ENCODE measurements at places on chromosomes 6 and 20.
A peak's percentile ranks its signal among the peaks of the same experiment; 100 is the strongest.

GRCh38 chr6:157861814-157862213 lies 38.8 kb downstream of the SNX9 start:
- no peak for DNase-seq

DNA sequence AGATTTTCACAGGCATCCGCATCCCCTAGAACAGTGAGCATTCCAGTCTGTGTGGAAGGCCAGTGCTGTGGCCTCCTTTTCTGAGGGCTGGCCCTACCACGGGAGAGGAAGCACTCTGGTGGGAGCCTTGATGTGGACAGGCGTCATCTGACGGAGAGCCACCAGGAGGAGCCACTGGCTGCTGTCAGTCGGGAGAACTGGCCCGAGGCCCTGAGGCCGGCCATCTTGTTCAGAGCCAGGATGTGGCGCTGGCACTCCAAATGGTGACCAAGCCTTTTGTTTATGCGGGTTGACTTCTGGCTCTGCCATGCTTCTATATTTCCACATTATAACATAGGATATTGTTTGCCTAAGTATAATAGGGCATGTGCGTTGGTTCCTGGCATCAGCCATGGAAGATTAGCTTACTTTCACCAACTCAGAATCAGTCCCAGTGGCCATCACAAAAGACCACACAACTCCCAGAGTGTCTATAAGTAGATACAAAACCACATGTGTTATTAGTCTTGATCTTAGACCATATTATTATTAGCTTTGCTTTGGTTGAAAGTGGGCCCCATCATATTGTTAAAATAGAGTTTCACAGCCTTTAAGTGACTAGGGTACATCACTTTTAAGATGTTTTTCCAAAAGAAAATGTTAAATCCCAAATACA lies 273.9 kb upstream of the TAB2 start:
- no peak for DNase-seq

DNA sequence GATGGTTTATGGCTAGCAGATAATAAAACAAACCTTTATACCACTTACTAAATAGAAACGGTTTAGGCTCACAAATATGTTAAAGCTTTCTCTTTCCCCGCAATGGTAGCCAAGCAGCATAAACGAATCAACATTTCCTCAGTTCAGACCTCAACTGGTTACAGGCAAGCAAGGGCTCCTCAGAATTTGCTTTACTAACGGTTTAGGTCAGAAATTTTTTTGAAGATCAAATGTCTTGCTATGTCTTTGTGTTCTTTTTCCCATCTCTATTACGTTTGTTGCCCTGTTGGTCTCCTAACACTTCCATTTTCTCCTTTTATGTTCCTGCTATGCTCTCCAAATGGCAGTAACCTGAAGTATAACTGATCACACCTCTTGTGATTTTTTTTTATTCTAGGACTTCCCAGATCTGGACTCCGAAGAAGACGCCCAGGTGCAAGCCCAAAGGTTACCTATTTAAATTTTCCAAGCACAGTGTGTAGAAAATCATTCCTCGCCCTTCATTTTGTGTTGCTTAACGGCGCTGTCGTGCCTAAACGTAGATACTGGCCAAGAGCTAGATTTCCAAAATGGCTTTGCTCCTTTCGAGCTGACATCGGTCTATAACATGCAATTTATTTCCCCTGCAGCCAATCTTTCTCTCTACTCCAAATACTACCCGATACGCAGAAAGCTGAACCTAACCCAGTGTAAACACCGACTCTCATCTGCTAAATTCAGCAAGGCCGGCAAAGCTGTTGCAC lies 717 bp upstream of the ASF1A start:
- peak; percentile 57 for DNase-seq

- DNase-seq: no peak
Observed at GRCh38 chr6:139349464-139350020, 24.9 kb downstream of the CITED2 start.

GRCh38 chr6:26033085-26033940 lies 53.9 kb upstream of the HFE start:
- DNase-seq: peak; percentile 91

- no peak for DNase-seq
Observed at GRCh38 chr6:116902634-116903033, 25.6 kb downstream of the RFX6 start.

DNA sequence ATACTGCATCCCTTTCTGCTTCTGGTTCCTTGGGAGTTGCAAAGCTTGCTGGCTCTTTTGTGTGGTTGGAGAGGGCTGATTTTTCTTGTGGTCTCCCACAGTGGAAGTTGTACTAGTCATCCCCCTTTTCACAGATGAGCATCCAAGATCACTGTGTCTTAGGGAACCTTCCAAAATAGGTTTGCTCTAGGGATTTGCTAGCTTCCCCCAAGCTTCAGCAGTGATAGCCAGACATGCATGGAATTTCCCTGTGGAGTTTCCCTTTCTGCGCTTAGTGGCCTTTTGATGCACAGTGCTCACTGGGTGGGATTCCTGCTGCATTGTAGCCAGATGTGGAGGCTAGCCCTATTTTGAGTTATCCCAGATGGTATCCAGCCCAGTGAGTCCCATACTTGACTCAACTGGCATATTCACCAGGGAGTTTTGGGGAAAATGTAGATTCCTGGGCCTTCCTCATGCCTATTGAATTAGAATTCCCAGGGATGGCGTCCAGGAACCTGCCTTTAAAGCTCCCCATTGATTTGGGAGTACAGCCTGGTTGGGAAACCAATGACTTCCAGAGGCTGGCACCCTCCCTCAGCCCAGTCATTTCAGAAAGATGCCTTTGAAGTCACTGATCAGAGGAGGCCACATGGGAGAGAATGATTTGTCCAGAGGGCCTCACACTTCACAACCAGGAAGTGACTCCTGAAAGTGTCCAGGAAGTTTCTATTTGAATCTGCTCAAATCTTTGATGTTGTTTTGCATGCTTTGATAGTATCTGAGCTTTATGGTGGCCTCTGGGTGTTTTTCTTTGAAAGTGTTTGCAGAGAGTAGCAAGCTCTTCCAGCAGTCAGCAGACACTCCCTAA lies 25.9 kb downstream of the PPARD start:
- DNase-seq: peak; percentile 56

GRCh38 chr6:29681811-29682210 lies 859 bp upstream of the ZFP57 start:
- no peak for DNase-seq

All from HTR-8/SVneo (cell line).